Dermis blood vessel endothelial cell (primary cell): ENCODE measurements at places on chromosomes 1 and 21. TPM values are rescaled to one million over a fixed set of nuclear protein-coding genes. Genes with fewer than 3 reads are reported as not detected.

DNA sequence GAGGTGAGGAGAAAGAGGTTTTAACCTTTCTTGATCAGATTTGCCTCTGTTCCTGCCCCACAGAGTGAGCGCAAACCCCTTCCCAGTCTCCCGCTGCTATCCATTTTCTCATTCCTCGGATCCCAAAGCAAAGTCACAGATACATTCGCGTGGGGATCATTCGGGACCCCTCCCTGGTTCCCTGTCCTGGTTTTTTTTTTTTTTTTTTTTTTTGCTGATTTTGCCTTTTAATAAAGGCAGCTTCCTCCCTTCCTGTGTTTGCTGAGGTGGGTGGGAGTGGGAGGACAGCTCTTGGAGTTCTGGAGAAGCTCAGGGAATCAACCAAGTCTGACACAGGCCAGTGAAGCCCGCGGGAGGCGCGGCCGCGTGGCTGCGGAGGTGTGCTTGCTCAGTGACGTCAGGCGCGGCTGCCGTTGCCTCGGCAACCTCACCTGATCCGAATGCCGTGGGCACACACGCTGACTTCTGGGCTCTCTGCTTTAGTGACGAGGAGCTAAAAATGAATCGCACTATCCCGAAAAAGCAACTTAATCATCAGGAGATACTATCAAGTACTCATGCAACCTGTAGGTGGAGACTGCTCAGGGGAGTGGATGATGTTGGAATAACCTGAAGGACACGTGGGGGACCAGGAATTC, 106.4 kb downstream of the TBX19 start:
- DNase-seq = no peak

- DNase-seq = no peak
Observed at GRCh38 chr1:203668401-203668800, 41.8 kb downstream of the ATP2B4 start.

FPGT gene
- total RNA-seq = 10.7 and 18.2 TPM in 2 replicates

- no peak for DNase-seq
Observed at GRCh38 chr21:46414965-46415275, 43.8 kb upstream of the DIP2A start.

- peak; percentile 47 for DNase-seq
Observed at GRCh38 chr1:167839009-167839408, 74.9 kb downstream of the ADCY10 start.

DNA sequence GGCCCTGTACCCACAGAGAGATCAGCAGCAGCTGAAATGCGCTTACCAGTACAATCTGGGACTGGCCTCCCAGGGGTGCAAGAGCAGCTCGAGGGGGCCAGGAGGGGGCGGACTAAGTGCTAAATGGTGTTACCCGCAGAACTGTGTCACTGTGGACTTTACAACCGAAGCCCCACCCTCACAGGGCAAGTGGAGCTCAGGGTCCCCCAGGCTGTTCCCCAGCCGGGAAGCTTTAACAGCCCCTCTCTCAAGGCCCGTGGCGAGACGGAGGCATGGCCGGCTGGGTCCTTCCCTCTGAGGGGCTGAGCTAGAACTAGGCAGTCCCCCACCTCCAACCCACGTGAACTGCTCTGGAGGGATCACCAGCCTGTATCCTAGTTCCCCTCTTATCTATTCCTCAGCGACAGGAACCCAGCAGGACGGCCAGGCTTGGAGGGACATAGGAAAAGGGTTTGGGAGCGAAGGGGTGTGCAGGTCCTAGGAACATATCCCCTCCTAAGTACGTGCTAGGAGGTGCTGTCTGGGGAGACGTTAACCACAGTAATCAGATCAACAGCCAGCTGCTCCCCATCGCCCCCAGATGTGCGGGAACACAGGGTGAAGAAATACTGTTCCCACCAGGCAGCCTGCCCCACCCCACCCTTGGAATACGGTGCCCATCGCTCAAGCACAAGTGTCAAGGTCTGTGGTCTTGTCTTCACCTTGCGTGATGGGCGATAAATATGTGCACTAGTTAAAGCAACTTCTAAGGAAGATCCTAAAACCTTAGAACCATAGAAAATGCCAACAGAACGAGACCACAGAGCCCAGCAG, 24.4 kb downstream of the ZBTB17 start:
- DNase-seq = no peak

DNA sequence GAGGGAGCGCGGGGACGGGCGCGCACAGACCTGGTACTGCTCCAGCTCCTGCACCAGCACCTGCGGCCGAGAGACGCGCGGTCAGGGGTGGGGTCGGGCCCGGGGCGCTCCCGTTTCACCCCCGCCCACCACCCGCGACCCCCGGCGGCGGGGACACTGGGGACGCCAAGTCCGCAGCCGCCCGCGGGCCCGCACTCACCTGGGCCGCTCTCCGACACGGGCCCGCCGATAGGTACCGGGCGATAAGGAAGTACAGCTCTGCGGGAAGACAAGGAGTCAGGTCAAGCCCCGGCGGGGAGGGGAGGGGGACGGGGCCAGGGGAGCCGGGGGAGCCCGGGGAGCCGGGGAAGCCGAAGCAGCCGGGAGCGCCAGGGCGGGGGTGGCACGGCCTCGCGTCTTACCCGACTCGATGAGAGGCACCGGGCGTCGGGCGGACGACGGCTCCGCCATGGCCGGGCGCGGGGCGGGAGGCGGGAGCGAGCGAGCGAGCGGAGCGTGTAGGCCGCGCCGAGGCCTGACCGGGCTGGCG, 326 bp downstream of the BRWD1 start:
- DNase-seq = peak; percentile 26

DNA sequence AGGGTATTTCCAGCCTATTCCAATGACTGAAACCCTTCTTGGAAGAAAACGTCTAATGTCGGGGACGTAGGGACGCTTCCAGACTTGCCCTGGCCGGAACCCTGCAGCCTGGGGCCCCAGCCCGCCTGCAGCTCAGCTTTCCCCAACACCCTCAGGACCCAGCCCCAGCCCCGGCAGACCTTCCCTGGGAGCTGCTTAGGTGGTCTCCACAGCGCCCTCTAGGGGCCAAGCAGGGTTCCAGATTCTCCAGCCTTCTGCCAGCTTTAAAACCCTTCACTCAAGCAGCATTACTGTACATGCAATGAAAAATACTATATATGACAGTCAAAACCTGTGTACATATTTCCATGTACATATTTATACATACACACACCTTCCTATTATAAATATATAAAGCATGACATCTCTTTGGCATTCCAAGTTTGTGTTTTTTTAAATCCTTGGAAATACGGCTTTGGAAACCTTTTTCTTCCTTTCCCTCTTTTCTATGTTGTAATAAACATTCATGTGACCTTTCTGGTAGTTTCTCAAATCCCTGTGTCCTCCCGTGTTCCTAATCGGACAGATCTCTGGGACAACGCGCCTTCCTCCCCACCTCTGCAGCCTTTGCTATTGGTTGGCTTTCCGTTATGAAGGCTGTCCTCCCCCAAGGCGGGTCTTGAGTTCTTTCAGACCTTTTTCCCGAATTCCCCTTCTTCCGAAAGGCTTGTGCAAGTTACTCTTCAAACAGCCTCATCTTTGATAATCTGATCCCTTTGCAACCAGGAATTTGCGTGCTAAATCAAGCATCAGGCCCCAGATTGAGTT, 60.3 kb downstream of the STUM start:
- peak; percentile 87 for DNase-seq

- DNase-seq = no peak
Observed at GRCh38 chr1:55741516-55741915, 526.4 kb upstream of the USP24 start.

LAX1 gene
- total RNA-seq = 0.19 TPM in 1 of 2 replicates, not detected in the other

CD1C gene
- not detected in 2 replicates for total RNA-seq

HTR1D gene
- total RNA-seq = 0.28 and 0.85 TPM in 2 replicates

DNA sequence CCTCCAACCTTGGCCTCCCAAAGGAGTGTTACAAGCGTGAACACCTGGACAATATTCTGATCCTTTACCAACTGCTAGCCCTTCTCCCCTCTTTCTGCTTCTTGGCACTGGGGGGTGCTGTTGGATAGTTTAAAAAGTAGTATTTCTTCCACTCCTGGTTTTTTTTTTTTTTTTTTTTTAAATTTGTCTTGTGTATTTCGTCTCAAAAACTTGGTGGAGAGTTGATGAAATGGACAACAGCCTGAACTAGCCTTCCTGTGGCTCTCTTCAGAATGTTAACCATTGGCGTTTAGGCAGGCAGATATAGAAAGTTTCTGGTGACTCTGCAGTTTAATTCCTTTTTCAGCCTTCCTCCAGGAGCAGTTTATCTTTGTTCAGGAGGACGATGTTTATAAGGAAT, 69.7 kb upstream of the USP24 start:
- DNase-seq = peak; percentile 70

SLC1A7 gene
- not detected in 2 replicates for total RNA-seq

SPRR2B gene
- not detected in 2 replicates for total RNA-seq

GRCh38 chr1:233575450-233575849, 38.5 kb upstream of the KCNK1 start:
- DNase-seq = no peak

DNA sequence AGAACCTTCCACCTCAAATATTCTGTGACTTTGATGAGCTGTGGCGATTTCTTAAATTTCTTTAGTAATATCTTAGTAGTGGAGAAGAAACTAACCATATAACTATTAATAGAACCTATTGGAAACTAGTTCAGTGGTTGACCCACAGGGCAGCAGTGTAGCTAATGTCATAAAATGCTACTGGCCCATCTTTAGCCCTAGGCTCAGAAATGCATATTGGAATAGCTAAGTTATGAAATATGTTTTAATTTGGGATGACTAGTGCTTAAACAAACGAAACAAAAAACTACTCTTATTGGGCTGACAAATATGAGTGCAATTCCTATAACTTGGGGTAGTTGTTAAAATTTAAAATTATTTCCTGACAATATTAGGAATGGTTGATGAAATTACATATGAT, 20.2 kb downstream of the MACO1 start:
- no peak for DNase-seq

ADGRB2 gene
- total RNA-seq = 0.17 and 0.28 TPM in 2 replicates

MMEL1 gene
- total RNA-seq = 2.0 and 5.4 TPM in 2 replicates

EPHA8 gene
- total RNA-seq = not detected in 2 replicates

RAD54L gene
- 2.0 and 11.2 TPM in 2 replicates for total RNA-seq

GRCh38 chr1:115982400-115982799, 6.1 kb downstream of the SLC22A15 start:
- DNase-seq = no peak

- DNase-seq = no peak
Observed at GRCh38 chr1:160466961-160467360, 56.1 kb downstream of the SLAMF6 start.

GRCh38 chr1:165992533-165992932, 165.1 kb downstream of the UCK2 start:
- no peak for DNase-seq

GRCh38 chr1:233327651-233328141, at the start of gene MAP3K21:
MAP3K21 (plus strand) TSS chr1:233327724; CDS start chr1:233328029, 305 bp downstream.
- peak; percentile 12 for DNase-seq

GRCh38 chr1:2215909-2216766, 12.0 kb upstream of the SKI start:
- no peak for DNase-seq

- no peak for DNase-seq
Observed at GRCh38 chr1:235864469-235864868, 2.2 kb downstream of the LYST start.

CFHR5 gene
- total RNA-seq = not detected in 2 replicates

DNA sequence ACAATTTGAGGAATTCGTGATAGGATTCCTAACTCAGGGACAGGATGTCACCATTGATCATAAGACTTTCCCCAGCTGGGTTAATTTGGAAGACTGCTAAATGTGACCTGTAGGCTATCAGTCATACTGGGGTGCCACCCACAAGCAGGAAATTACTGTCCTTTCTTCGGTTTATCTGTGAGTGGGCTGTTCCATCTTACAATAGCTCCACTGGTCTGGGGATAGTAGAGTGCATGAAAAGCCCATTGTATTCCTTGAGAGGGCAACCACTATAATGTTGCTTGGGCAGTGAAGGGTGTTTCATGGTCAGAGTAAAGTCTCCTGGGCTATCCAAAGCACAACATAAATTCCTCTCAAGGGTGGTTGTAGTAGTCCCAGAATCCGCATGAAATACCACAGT, 1523.0 kb upstream of the B3GALT2 start:
- no peak for DNase-seq

DNA sequence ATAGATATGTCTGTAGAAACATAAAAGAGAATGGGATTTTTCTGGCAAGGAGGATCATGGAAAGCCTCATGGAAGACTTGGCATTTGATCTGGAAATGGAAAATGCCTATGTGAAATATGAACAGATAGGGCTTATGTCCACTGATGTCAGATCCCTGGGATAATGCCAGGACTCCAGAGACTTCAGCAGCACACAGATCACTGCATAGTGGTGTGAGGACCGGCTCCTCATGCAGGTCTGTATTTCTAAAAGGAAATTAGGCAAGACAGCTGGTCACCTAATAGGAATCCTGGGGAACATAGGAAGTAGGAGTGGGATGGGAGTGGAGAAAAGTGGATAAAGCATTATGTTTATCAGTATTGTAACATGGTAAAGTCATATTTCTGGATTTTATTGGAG, 56.8 kb upstream of the IPO9 start:
- DNase-seq = no peak

- peak; percentile 87 for DNase-seq
Observed at GRCh38 chr1:20521960-20522861, 14.3 kb upstream of the MUL1 start.

VAV3 gene
- 57.0 and 63.2 TPM in 2 replicates for total RNA-seq

AZIN2 gene
- 0.28 and 2.2 TPM in 2 replicates for total RNA-seq

KIAA0040 gene
- total RNA-seq = 20.8 and 25.7 TPM in 2 replicates

- peak; percentile 50 for DNase-seq
Observed at GRCh38 chr1:19209439-19209989, 552 bp downstream of the UBR4 start.

- peak; percentile 12 for DNase-seq
Observed at GRCh38 chr1:85199667-85200462, 951 bp downstream of the SYDE2 start.

POGZ gene
- total RNA-seq = 20.3 and 26.2 TPM in 2 replicates

S100A3 gene
- total RNA-seq = 1.3 and 1.4 TPM in 2 replicates

- DNase-seq = peak; percentile 80
Observed at GRCh38 chr1:193322211-193322610, 135.8 kb upstream of the B3GALT2 start.

DNA sequence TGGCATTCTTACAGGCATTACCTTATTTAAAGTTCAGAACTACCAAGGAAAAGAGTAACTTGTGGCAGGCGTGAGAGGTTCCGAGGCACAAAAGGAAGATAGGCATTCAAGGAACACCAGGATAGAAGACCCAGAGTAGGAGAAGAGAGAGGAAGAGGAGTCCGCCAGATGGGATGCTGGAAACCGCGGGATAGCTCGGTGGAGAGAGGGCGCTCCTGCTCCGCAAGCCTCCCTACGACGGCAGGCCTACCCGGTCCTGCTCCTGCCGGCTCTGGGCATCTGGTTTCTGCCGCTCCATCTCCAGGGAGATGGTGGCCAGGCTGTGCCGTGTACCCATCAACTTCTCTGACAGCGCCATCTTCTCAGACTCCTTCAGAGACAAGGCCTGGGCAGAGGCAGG, 5.4 kb upstream of the NBPF1 start:
- DNase-seq = no peak
